Stimulated activated CD4-positive, alpha-beta T cell treated with anti-CD3 and anti-CD28 coated beads, TNF-alpha, amount 100 ng/mL, for 48 hours (primary cell): ENCODE measurements at places on chromosomes 5 and 9.

DNA sequence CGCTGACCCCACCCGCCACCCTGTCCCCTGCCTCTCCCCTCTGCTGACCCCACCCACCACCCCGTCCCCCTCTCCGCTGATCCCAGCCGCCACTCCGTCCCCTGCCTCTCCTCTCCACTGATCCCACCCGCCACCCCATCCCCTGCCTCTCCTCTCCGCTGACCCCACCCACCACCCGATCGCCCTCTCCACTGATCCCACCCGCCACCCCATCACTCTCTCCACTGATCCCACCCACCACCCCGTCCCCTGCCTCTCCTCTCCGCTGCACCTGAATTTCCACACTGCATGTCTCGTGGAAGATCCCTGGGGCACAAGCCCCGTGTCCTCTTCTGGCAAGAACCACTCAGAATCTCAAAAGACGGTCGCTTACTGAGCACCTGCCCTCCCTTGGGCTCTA lies 53.4 kb upstream of the OLFM1 start:
- no peak for DNase-seq

GRCh38 chr5:56167519-56167918 lies 65.6 kb downstream of the ANKRD55 start:
- no peak for DNase-seq

DNA sequence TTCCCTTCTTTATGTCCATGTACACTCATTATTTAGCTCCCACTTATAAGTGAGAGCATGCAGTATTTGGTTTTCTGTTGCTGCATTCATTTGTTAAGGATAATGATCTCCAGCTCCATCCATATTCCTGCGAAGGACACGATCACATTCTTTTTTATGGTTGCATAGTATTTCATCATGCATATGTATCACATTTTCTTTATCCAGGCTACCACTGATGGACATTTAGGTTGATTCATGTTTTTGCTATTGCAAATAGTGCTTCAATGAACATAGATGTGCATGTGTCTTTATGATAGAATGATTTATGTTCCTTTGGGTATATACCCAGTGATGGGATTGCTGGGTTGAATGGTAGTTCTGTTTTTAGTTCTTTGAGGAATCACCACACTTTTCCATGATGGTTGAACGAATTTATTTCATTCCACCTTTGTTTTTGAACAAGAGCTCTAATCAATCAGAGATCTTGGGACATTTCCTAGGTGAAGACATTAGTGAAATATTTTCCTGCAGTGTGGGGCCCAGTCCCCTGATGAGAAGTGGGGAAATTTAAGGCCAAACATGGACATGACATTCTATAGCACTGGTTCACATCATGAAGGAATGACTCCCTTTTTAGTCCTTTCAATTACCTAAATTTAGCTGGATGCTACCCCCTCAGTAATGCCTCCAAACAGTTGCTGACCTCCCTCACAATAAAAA lies 7.1 kb upstream of the TEX48 start:
- DNase-seq, result no peak

DNA sequence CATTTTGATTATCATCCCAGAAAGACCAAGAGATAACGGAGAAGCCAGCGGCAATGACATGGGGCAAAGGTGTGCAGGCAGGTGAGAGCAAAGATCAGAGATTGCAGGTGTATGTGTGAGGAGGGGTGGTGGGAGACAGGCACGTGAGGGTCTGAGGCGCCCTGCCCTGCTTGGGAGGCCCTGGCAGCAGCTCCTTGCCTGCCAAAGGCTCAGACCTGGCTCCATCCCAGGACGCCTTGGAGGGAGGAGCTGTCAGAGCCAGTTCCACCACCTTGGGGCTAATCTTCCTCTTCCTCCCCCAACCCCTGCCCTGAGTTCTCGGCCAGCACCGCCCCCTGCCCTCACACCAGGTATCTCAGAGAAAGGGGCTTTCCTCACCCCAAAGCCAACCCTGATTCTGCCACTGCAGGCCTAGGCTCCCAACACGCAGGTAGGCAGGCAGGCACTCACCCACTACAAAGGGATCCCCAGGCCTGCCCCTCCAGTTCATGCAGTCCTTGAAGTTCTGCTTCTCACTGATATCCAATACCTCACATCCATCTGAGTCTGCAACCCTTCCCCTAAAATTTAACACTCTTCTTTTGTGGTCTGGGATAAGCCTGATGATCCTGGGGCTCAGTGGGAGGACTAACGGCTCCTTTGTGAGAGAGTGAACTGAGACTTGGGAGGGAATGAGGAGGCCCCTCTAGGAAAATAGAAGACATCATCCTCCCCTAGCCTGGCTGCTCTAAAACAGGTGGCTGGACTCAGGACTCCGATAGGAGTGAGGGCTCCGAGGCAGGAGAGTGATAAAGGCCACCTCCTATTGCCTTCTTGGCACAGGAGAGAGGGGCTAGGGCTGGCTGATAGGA lies 1.8 kb downstream of the AQP3 start:
- DNase-seq, result no peak

DNA sequence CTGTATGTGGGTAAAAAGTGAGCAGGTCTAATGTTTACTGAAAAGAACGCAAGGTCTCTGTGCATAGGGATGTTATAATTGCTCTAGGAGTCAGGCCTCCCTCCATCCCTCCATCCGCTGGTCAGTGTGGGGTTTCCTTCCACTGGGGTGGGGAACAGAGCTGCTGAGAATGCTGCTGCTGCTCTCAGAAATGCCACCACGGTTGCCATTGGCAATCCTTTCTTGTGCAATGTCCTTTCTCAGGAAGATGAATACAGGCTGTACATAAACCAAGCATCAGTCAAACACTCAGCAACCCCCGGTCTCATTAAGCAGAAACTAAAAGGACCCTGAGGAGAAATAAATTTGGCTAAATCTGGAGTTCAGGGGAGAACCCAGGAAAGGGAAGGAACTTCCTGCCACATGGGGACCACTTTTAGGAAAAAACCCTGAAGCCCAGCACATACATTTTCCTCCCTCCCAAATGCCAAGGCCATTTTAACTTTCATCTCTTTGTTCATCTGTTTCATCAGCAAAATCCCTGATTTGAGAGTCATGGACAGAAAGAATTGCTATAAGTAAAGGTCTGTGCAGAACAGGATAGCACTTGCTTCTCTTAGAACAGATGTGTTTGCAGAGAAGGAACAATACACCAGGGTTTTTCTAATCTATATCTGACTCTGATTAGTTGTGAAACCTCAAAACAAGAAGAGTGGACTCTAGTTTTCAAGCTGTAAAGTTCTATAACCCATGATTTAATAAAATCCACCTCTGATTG lies 70.4 kb upstream of the SLC1A3 start:
- DNase-seq, result no peak

DNA sequence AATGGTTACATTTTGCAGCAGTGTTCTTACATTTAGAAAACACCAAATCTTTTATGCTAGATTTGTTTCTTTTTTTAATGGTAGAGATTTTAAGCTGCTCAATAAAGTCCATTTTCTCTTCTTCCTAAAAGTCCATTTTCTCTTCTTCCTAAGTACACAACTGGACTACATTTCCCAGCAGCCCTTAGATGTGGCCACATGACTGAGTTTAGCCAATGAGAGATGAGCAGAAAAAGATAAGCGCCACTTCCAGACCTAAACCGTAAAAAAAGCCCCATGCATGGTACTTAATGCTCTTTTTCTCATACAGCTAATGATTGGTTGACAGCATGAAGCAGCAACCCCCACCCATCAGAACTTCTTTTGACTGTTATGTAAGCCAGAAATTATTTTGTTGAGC lies 206.7 kb downstream of the FAM114A2 start:
- no peak for DNase-seq

- no peak for DNase-seq
These were observed 455.4 kb downstream of the EBF1 start for GRCh38 chr5:158644301-158644700.

- DNase-seq, result no peak
These were observed 89.5 kb downstream of the PHF2 start for GRCh38 chr9:93665637-93666438.

- DNase-seq, result no peak
These were observed 50.3 kb upstream of the TGFBR1 start for GRCh38 chr9:99054581-99054980.

GRCh38 chr5:141634720-141635119 lies 1.9 kb downstream of the HDAC3 start:
- no peak for DNase-seq

DNA sequence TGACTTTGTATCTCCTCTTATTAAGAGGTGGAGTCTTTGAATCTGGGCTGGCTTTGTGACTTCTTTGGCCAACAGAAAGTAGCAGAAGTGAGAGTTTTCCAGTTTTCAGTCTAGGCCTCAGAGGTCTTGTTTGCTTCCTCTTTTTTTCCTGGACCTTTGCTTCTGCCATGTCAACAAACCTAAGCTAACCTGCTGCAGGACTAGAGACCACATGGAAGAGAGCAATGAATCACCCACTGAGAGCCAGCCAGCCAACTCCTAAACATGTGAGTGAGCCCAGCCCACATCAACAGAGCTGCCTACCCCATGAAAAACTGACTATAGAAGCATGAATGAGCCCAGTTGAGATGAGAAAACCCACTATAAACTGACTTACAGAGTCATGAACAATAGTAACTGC lies 29.9 kb downstream of the MRPL22 start:
- DNase-seq, result no peak

DNA sequence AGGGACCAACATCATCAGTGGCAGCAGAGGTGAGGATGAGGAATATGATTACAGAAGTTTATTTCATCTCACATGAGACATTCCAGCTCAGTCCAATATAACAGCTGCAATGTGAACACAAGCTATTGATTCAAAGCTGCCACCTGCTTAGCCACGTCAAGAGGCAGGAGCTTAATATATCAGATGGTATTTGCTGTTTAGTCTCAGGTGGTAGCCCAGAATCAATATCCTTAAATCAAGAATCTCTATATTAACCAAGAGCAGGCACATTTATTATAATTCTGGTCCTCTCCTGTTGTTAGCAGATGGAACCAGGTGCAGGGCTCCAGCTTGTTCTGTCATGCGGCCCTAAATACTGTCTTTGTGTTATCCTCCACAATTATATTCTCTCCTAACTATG lies 431.6 kb downstream of the ICE1 start:
- DNase-seq, result no peak

GRCh38 chr5:116145416-116145815 lies 60.6 kb downstream of the COMMD10 start:
- DNase-seq, result no peak
